Hepatic stellate cell (primary cell): ENCODE measurements at places on chromosomes 12 and 14.
A peak's percentile ranks its signal among the peaks of the same experiment; 100 is the strongest.

DNA sequence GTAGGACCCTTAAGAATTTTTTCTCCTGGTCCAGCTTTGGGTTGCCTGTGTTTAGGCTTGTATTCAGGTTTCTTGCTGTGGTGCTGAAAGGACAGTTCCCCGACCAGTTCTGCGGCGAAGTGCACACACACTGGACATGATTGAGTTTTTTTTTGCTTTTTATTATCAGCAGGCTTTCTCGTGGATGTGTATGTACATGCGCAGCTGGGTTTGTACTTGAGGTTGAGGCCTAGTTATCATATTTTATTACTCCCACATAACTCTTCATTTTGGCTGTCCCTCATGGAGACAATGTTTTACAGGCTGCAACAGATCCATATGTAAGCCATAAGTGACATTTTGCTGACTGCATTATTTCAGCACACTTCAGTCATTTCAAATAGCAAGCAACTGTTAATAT, 2.5 kb downstream of the SCN8A start:
- peak; percentile 14 for DNase-seq

DNA sequence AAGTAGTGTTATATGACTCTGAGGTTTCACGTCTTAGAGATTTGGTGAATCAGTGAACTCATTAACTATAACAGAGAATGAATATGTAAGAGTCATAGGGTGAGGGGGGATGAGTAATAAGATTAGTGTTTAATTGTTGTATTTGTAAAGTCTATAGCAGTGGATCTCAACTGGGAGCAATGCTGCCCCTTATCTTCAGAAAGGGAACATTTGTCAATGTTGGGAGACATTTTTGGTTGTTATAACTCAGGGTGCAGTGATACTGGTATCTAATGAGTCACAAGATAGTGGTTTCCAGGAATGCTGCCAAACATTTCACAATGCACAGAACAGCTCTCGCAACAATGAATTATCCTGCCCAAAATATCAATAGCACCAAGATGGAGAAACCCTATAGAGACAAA, 1193.7 kb downstream of the GALC start:
- DNase-seq = no peak

GRCh38 chr12:71312768-71313403, 126.7 kb upstream of the LGR5 start:
- no peak for DNase-seq

- no peak for DNase-seq
Observed at GRCh38 chr14:28143316-28143715, 623.3 kb upstream of the FOXG1 start.

GRCh38 chr12:131735476-131736445, 24.9 kb downstream of the SFSWAP start:
- no peak for DNase-seq

- DNase-seq = no peak
Observed at GRCh38 chr12:32489070-32489469, 89.7 kb downstream of the FGD4 start.

- no peak for DNase-seq
Observed at GRCh38 chr12:87310126-87310525, 719.1 kb downstream of the C12orf50 start.

DNA sequence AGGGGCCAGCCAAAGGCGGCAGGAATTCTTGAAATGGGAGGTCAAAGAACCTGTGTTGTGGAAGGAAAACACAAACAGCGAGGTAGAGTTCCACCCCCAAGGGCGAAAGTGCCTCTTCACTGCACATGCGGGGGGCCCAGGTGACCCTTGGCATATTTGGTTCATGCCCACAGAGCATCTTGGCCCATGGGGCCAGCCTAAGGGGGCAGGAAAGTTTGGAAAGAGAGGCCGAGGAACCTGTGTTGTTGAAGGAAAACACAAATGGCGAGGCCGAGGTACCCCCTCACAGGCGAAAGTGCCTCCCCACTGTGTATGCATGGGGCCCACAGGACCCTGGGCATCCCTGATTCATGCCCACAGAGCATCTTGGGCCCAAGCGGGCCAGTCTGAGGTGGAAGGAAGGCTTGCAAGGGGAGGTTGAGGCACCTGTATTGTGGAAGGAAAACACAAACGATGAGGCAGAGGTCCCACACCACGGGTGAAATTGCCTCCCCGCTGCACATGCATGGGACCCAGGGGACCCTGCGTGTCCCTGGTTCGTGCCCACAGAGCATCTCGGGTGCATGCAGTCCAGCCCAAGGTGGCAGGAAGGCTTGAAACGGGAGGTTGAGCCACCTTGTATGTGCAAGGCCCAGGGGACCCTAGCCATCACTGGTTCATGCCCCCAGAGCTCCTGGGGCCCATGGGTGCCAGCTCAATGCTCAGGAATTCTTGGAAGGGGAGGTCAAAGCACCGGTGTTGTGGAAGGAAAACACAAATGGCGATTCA, 384.1 kb downstream of the ALG10 start:
- DNase-seq = no peak

DNA sequence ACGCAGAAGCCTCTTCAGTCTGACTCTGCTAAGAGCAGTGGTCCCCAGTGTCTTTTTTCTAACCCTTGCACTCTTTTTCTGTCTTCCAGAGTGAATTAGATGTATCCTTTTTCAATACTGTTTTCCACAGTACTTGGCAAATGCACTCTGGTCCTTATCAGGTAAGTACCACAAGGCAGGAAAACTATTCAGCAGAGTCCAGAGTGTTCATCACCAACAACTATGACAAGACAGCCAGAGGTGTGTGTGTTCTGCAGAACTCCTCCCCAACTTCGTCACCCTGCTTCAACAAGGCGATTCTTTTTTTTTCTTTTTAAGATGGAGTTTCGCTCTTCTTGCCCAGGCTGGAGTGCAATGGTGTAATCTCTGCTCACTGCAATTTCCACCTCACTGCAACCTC, 54.3 kb upstream of the STRN3 start:
- no peak for DNase-seq

DNA sequence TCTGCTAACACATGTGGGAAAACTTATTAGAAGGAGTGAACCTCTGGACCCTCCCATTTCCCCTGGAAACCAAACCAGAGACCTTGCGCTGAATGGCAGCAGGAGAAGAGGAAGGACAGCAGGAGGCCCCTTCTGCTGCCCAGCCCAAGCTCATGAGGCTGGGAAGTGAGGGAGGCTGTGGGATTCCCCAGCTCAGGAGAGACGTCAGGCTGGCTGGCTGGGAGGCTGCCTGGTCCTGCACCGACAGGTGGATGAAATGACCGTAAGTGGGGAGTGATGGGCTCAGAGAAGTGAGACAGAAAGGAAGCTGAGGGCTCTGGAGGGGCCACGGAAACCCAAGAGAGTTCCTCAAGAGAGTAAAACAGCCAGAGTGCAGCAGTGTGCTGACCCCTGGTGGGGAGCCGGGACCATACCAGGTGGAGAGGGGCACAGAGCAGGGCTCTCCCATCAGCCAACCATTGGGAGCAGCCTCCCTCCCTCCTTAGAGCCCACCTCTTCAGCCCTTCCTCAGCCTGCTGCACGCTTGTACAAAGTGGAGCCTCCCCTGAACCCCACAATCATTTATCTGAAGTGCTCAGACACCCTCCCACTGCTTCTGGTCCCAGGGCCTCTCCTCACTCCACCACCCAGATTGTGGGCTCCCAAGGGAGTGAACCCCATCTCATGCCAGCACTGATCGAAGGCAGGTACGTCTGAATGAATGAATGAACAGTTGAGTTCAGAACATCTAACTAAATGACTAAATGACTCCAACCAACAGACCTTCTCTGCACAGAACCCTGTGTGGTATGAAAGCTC, 14.0 kb downstream of the TAMALIN start:
- peak; percentile 74 for DNase-seq

DNA sequence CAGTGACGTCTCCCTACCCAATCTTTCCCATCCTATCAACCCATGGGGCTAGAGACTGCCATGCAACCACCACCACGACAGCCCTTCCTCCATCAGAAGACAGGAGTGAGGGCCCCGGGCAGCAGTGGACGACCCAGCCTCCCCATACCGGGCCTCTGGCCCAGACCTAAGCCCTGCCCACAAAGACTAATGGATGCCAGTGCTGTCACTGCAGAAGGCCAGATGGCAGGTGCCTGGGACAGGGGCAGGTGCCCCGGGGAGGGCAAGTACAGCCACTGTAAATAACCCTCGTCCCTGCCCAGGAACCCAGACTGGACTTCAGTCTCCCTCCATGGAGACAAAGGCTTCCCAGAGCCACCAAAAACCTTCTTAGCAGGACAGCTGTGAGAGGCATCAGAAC, 20.3 kb upstream of the HSPB8 start:
- DNase-seq = no peak
